H9 (cell line): ENCODE measurements at places on chromosomes 7 and 10. TPM values are rescaled to one million over a fixed set of nuclear protein-coding genes. Genes with fewer than 3 reads are reported as not detected.

GRCh38 chr7:140870003-140870402, 54.7 kb downstream of the BRAF start:
- H3K27ac ChIP-seq: no peak overlapping the region
- DNase-seq: no peak
- H3K27me3 ChIP-seq: no peaks in the 10 kb centered on the region

Gene GRM3
- total RNA-seq: 0.15 and 0.70 TPM in 2 replicates

GRCh38 chr7:157622408-157623205, 285.8 kb downstream of the DNAJB6 start:
- no peak overlapping the region for H3K4me3 ChIP-seq
- no peaks in the 10 kb centered on the region for H3K27me3 ChIP-seq
- no peaks in the 10 kb centered on the region for H3K4me1 ChIP-seq
- no peak for DNase-seq
- H3K27ac ChIP-seq: no peak overlapping the region

Gene GSDME
- total RNA-seq: 5.5 and 5.8 TPM in 2 replicates

Gene SPDYE5
- not detected in 2 replicates for total RNA-seq

Gene DENND2A
- total RNA-seq: 7.3 and 8.2 TPM in 2 replicates

GRCh38 chr7:121544726-121545125, 148.6 kb upstream of the FAM3C start:
- no peak for DNase-seq
- H3K36me3 ChIP-seq: peaks cover 3% of the 10 kb centered on the region; the same call in 2 of the 3 replicates
- no peaks in the 10 kb centered on the region for H3K4me1 ChIP-seq
- H3K27me3 ChIP-seq: no peaks in the 10 kb centered on the region
- H3K27ac ChIP-seq: no peak overlapping the region

- no peak overlapping the region for H3K4me3 ChIP-seq
- no peak overlapping the region for H3K27ac ChIP-seq
- no peaks in the 10 kb centered on the region for H3K27me3 ChIP-seq
- no peak for DNase-seq
- no peaks in the 10 kb centered on the region for H3K36me3 ChIP-seq
- H3K4me1 ChIP-seq: no peaks in the 10 kb centered on the region
Measured at GRCh38 chr7:114939484-114940097, 17.7 kb downstream of the MDFIC start.

DNA sequence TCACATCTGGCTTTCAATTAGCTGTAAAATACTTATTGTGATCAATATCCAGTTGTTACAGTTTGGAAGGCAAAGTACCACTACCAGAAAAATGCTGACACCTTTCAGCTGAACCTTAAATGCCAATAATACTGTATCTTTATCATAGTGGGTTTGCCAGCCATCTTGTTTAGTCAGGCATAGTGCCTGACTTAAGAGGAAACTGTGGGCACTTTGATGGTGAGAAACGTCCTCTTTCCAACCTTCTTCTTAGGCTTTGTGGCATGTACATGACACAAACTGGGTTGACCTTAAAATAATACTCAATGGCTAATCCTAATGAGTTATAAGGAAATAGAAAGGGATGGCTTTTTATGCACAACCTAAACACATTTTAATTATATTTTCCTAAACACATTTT, 52.3 kb upstream of the PRR15 start:
- DNase-seq: no peak
- H3K36me3 ChIP-seq: no peaks in the 10 kb centered on the region; the same call in 1 of the 2 replicates
- H3K4me1 ChIP-seq: no peaks in the 10 kb centered on the region

DNA sequence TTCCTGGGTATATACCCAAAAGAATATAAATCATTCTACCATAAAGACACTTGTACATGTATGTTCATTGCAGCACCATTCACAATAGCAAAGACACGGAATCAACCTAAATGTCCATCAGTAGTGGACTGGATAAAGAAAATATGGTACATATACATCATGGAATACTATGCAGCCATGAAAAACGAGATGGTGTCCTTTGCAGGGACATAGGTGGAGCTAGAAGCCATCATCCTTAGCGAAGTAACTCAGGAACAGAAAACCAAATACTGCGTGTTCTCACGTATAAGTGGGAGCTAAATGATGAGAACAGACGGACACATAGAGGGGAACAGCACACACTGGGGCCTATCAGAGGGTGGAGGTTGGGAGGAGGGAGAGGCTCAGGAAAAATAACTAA, 183.7 kb upstream of the CELF2 start:
- H3K4me1 ChIP-seq: no peaks in the 10 kb centered on the region
- no peaks in the 10 kb centered on the region; the same call in 1 of the 2 replicates for H3K36me3 ChIP-seq
- no peak overlapping the region for H3K4me3 ChIP-seq
- H3K27me3 ChIP-seq: no peaks in the 10 kb centered on the region
- DNase-seq: no peak

DNA sequence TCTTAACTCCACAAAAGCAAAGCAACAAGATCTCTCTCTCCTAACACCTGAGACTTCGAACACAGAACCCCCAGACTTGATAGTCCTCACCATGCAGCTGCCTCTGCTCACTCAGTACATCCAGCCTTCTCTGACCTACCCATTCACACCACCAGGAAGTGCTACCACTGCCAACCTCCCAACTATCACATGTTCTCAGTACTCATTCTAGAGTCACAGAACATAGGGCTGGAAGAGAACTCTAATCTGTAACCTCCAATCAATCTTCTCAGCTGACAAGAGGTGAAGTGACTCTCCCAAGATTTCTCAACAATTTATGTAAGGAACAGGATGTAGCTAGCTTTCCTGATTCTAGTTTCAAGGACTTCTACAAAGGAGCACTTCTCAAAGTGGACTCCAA, 3.8 kb downstream of the NUDCD3 start:
- no peak overlapping the region for H3K27ac ChIP-seq
- DNase-seq: no peak
- peaks cover 26% of the 10 kb centered on the region for H3K36me3 ChIP-seq
- H3K4me1 ChIP-seq: peaks cover 3% of the 10 kb centered on the region; the same call in 1 of the 2 replicates

Gene ZWINT
- 99.1 and 101 TPM in 2 replicates for total RNA-seq

GRCh38 chr10:133260895-133261725, 15.6 kb downstream of the ADAM8 start:
- no peak for DNase-seq
- peak overlapping the region; percentile 66 for H3K4me3 ChIP-seq
- H3K36me3 ChIP-seq: no peaks in the 10 kb centered on the region
- no peak overlapping the region for H3K27ac ChIP-seq
- no peaks in the 10 kb centered on the region; the same call in 1 of the 2 replicates for H3K27me3 ChIP-seq

DNA sequence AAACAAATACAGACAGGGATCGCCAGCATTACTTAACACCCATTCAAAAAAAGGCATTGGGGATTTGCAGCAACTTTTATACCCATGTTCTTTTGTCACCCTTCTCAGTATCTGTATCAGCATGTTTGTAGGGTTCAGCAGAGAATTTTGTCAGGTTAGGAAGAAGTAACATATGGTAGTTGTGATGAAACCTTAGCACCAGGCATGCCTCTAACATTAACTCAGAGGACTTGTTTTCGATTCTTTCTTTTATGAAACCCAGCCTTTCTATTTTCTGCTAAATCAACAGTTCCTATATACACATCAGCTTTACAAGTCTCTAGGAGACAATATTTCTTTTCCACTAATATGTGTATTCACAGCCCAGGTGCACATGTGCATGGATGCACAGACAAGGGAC, 22.4 kb upstream of the HDAC9 start:
- H3K36me3 ChIP-seq: no peaks in the 10 kb centered on the region
- H3K27me3 ChIP-seq: no peaks in the 10 kb centered on the region
- no peak for DNase-seq
- no peak overlapping the region for H3K27ac ChIP-seq
- H3K4me1 ChIP-seq: no peaks in the 10 kb centered on the region

- H3K27ac ChIP-seq: no peak overlapping the region
- H3K4me1 ChIP-seq: no peaks in the 10 kb centered on the region
- H3K4me3 ChIP-seq: no peak overlapping the region
- H3K27me3 ChIP-seq: no peaks in the 10 kb centered on the region
Measured at GRCh38 chr10:1852841-1853240, 115.5 kb upstream of the ADARB2 start.

- no peak for DNase-seq
- H3K4me1 ChIP-seq: no peaks in the 10 kb centered on the region
- H3K27ac ChIP-seq: no peak overlapping the region
- H3K4me3 ChIP-seq: no peak overlapping the region; the same call in 2 of the 3 replicates
- H3K36me3 ChIP-seq: no peaks in the 10 kb centered on the region; the same call in 2 of the 3 replicates
Measured at GRCh38 chr7:30799976-30800661, 28.9 kb downstream of the MINDY4 start.

- no peaks in the 10 kb centered on the region for H3K27me3 ChIP-seq
- no peaks in the 10 kb centered on the region; the same call in 1 of the 2 replicates for H3K4me1 ChIP-seq
- peaks cover 28% of the 10 kb centered on the region for H3K36me3 ChIP-seq
Measured at GRCh38 chr7:129911790-129912189, 41.0 kb downstream of the UBE2H start.

Gene BTBD16
- not detected in 2 replicates for total RNA-seq
